ENCODE measurements at places on chromosomes 7 and 10. TPM values are rescaled to one million over a fixed set of nuclear protein-coding genes. Genes with fewer than 3 reads are reported as not detected.

UCMA gene
- total RNA-seq: not detected

DNA sequence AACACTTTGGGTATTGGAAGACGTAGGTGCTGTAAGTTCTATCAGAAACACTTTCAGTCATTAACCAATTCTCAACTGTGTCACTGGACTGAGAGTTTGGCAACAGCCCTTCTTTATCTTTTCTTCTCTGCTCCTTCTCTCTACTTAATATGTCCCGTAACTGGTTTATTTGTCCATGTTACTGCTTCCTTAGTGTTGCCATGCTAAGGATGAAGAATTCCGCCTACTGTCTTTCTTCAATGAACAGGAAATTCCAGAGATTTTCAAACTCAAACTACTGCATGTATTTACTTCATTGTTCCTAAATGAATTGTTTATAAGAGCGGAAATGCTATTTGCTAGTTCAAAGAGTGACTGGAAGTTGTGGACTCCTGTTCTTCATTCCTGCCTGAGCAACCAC lies 143.7 kb downstream of the TAX1BP1 start:
- no peak for DNase-seq

DNA sequence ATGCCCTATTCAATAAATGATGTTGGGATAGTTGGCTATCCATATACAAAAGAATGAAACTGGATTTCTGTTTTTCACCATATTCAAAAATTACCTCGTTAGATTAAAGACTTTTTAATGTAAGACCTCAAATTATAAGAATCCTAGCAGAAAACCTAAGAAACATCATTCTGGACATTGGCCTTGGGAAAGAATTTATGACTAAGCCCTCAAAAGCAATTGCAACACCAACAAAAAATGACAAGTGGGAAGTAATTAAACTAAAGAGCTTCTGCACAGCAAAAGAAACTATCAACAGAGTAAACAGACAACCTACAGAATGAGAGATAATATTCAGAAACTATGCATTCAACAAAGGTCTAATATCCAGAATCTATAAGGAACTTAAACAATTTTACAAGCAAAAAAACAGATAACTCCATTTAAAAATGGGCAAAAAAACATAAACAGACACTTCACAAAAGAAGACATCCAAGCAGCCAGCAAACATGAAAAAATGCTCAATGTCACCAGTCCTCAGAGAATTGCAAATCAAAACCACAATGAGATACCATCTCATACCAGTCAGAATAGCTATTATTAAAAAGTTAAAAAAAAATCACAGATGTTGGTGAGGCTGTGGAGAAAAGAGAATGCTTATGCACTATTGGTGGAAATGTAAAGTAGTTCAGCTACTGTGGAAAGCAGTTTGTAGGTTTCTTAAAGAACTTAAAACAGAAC lies 309.8 kb downstream of the AHR start:
- DNase-seq: no peak

DNA sequence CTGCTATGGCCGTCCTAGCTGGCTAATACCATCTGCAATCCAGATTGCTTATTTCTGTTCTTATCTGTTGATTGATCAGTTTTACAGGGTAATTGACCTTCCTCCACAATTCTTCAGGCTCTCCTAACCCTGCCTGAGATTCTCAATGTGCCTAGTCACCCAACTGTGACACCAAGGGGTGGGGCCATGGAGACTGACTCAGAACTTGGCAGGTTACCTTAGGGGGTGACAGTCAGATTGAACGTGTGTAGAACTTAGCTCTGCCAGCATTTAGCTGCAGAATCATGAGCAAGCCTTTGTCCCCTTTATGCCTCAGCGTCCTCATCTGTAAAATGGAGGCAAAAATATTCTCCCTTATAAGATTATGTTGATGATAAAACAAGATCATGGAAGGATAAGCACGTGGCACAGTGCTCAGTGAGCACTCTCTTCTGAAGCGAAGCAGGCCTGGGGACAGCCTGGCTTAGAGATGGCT lies 19.1 kb upstream of the LEP start:
- DNase-seq: no peak

CCDC7 gene
- total RNA-seq: 3.3 TPM

DNA sequence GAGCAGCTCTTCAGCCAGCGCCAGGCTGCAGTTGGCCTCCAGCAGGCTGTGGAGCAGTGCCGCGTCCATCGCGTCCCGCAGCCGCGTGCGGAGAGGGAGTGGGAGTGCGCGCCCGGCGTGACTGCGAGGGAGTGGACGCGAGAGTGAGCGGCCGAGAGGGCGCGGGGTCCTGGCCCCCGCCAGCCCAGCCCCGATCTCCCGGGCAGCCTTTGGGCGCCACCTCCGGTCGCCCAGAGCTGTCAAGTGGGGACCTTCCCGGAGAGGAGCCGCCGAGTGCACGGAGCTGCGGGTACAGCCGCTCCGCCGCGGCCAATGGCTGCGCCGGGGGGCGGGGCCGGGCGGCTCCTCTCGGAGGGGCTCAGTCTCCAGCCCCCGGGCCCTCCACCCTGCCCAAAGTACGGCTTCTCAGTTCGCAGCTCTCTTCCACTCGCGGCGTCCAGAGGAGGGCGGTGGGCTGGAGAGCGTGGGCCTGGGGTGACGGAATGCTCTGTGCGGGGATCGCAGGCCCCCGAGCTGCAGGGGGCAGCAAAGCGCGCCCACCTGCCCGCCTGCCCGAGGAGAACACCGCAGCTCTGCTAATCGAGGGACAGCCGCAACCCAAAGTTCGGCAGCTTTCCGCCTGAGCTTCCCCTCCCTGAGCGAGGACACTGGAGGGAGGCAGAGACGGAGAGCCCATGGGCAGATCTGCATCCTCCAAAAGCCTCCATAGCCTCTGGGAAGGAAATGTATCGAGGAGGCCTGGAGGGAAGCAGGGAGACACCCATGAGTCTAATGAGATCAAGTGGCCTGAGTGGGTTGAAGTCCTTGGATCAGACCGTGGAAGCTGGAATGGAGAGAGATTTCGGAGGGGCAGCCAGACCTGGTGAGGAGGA lies at the start of gene CRHR2:
Gene CRHR2, minus strand, starts transcription at position 245 of the 872 bp plus-strand sequence. Its CDS starts 176 bp downstream, at position 69.
- no peak for DNase-seq

MKI67 gene
- 21.6 TPM for total RNA-seq

DNA sequence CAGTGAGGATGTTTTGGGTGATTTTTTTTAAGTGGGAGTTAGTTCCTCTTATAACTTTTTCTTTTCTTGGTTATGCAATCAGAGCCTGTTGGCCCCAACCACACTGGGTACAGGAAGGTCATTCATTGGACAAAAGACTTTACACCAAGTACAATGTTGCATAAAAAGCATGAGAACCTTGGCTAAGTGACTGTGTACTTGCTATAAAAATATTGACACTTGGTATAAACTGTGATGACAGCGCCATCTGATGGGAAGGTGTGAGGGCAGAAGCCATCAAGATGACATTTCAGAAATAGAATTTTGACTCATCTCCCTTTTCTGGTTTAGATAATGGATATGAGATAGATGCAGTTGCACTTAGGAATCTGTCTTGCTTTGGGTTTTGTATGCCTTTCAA lies 126.4 kb upstream of the CCDC6 start:
- peak; percentile 61 for DNase-seq

ASB10 gene
- not detected for total RNA-seq

GRCh38 chr10:126940670-126941310 lies 35.6 kb downstream of the DOCK1 start:
- no peak for DNase-seq

DNA sequence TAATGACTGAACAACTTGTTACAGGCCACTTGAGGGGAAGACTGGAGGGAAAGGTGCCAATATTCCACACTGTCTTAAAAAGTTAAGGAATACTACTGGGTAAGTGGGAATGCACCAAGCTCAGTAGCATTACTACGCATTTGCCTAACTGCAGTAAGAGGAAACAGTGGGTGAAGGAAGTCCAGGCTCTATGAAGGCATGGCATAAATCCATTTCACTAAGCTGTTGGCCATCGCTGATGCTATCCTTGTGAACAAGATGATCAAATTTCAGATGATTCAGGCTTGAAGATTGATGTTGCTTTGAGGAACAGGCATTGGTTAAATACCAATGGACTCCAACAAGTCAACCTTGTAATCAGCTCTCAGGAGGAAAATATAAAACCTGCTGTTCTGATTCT lies 44.2 kb upstream of the TES start:
- DNase-seq: no peak

GRCh38 chr10:34760606-34761005 lies 54.5 kb downstream of the PARD3 start:
- no peak for DNase-seq

- peak; percentile 50 for DNase-seq
These were observed 9.3 kb downstream of the TCF7L2 start for GRCh38 chr10:112959207-112959838.

FBXW4 gene
- 10.7 TPM for total RNA-seq

EPHB4 gene
- 45.2 TPM for total RNA-seq

DNA sequence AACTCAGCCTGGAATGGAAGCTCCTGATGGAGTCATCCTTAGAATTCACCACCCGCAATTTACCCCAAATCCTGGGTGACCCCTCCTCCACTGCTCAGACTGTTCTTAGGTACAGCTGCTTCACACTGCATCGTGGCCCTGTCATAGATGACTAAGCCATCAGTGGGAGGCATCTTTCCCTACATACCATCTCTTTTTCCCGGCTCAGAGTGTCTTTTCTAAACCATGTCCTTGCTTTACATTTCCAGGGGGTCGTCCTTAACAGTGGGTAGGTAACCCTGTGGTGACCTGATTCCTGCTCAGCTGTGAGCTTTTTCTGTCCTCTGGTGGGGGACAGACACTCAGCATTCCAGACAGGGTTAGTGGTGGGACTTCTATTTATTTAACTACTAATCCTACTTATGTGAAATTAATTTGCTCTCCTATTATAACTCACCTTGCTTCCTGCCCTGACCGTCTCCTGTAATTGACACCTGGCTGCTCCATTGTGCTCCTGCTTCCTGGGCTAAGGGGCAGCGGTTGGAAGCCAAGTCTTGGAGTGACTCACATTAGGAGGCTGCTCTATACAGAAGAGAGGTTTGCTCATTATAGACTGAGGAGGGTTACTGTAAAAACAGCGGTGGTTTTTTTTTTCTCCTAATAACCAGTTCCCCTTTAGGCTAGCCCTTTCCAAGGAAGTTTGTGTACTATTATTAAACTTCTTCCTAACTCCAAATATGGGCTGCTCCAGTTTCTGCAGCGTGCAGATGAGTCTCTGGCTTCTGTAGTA lies 40.6 kb downstream of the PYROXD2 start:
- no peak for DNase-seq

LIPF gene
- not detected for total RNA-seq

ACSM6 gene
- total RNA-seq: not detected

CACNB2 gene
- total RNA-seq: not detected

GRCh38 chr10:35640951-35641675 lies 983 bp downstream of the FZD8 start:
- DNase-seq: peak; percentile 55

HYAL4 gene
- total RNA-seq: not detected

- DNase-seq: no peak
These were observed 6.9 kb downstream of the PILRA start for GRCh38 chr7:100380196-100380595.

RTKN2 gene
- 0.98 TPM for total RNA-seq

CYP3A4 gene
- total RNA-seq: not detected

DNA sequence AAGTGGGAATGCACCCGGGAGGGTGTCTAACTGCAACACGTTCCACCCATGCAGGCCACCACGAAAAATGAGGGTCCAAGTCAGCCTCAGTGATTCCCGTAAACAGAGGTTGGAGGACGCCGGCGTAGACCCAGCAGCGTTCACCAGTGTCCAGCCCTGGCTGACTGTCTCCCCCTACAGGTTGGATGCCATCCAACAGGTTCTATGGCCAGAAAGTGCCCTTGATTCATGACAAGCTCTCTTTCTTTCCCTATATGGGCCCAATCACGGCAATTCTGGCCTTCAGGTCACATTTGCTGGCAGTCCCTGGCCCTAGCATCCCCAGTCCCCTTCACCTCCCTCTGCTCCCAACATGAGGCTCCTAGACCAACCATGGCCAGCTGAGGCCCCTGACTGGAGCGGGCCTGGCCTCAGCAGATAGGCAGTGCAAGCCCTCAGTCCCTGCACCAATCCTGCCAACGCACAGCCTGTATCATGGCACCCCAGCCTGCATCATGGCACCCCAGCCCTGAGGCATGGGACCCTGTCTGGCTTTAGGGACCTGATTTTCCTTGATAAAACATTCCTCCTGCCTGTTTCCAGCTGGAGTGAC lies 227.4 kb downstream of the GRID1 start:
- peak; percentile 53 for DNase-seq

GRCh38 chr7:155645662-155646061 lies 1.2 kb downstream of the RBM33 start:
- no peak for DNase-seq

GRCh38 chr7:43674559-43675436 lies 54.5 kb downstream of the COA1 start:
- peak; percentile 43 for DNase-seq

DNA sequence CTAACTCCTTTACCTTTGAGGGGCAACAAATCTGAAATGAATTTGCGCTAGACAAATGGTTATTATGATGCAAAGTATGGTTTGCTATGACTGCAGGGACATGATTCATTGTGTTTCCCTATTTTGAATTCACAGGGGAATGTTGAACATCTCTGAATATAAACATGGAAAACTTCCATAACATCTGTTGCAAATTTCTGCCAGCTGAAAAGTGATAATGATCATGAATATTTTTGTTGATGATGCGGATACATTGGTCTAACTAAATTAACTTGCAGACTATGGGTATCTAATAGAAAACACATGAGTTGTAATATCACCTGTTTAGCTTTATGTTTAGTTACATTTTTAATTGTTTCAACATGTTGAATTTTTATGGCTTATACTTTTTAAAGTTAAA lies 1325.5 kb downstream of the REEP3 start:
- no peak for DNase-seq

CTNNA3 gene
- not detected for total RNA-seq

GRCh38 chr10:76036111-76036940 lies 604.9 kb downstream of the LRMDA start:
- DNase-seq: peak; percentile 57

- no peak for DNase-seq
These were observed 247.8 kb downstream of the DOCK4 start for GRCh38 chr7:111958431-111958830.

GRCh38 chr7:110803602-110804143 lies 287.3 kb upstream of the LRRN3 start:
- no peak for DNase-seq

GRCh38 chr7:129083525-129083924 lies 28.6 kb upstream of the TNPO3 start:
- DNase-seq: no peak

ACSL5 gene
- 0.11 TPM for total RNA-seq

- DNase-seq: peak; percentile 84
These were observed 237.2 kb upstream of the KAT6B start for GRCh38 chr10:74589226-74589673.

GRCh38 chr10:61897671-61898434 lies 3.6 kb upstream of the ARID5B start:
- peak; percentile 67 for DNase-seq

DNA sequence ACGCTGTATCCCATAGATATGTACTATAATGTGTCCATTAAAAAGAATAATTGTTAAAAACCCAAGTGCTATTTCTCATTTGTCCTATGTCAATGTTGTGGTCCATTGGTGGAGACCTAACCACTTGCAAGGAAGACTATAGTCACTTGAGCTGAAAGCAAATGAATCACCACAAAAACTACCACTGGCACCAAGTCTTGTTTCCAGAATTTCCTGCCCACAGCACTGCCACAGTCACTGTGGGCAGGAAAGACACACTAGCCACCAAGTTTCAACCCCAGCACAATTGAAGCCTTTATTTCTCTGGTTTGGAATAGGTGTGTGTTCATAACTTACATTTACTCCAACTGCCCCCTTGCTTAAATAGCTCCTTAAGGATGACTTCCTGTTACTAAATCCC lies 12.4 kb downstream of the DIP2C start:
- no peak for DNase-seq

GRCh38 chr10:106557053-106557452 lies 607.5 kb downstream of the SORCS1 start:
- no peak for DNase-seq

IMPDH1 gene
- total RNA-seq: 68.3 TPM
